SJCRH30 (cell line): ENCODE measurements at places on chromosomes 3 and 15. TPM values are rescaled to one million over a fixed set of nuclear protein-coding genes. Genes with fewer than 3 reads are reported as not detected.

DNA sequence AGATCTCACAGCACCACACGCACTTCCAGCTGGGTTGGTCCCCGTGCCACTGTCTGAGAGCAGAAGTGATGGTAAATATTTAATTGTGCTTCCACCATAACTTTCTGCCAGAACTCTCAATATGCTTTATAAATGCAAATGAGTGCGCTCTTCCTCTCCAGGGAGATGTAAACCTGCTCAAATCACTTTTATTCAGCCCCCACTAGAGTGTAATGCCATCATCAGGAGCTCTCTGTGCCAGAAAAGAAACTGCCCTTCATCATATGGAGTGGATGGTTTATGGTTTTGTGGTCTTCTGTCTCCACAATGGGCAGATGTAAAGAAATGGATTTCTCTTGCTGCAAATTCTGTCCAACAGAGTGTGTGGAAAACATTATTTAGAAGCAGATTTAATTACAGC, 127.0 kb downstream of the EPHB1 start:
- no peak overlapping the region for H3K27ac ChIP-seq
- no peaks in the 10 kb centered on the region for H3K27me3 ChIP-seq
- no peak overlapping the region for H3K4me3 ChIP-seq

- DNase-seq = no peak
- H3K27ac ChIP-seq = no peak overlapping the region
- no peaks in the 10 kb centered on the region for H3K4me1 ChIP-seq
- H3K36me3 ChIP-seq = no peaks in the 10 kb centered on the region
- no peaks in the 10 kb centered on the region; the same call in none of the 2 replicates for H3K27me3 ChIP-seq
- H3K4me3 ChIP-seq = no peak overlapping the region
These were observed 9.1 kb downstream of the ST8SIA2 start for GRCh38 chr15:92402751-92403150.

GRCh38 chr3:58013973-58014649, 5.9 kb downstream of the FLNB start:
- no peak for DNase-seq
- H3K4me3 ChIP-seq = no peak overlapping the region
- no peak overlapping the region for H3K27ac ChIP-seq

GRCh38 chr3:178810181-178810580, 261.4 kb downstream of the ZMAT3 start:
- DNase-seq = peak; percentile 17
- H3K4me3 ChIP-seq = no peak overlapping the region
- no peaks in the 10 kb centered on the region for H3K4me1 ChIP-seq

DNA sequence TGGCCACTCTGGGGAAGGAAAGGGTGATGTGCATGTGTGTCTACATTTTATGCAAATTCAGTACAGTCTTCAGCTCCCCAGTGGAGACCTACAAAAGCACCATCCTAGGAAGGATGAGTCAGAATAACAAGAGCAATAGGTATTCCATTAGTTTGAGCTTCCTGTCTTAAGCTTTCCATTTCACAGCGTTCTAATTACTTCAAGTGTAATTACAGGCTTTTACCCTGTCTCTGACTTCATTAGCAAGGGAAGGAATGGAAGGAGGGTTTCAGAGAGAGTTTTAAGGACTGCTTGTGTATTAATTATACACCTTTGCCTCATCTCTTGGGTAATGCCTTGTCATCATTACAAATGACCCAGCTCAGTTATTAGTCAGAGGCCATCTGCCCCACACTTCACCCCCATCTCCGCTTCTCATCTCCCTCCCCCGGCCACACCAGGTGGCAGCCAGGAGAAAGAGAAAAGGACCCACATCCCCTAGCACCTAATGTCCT, 202.8 kb upstream of the MRPL3 start:
- H3K4me1 ChIP-seq = no peaks in the 10 kb centered on the region
- no peak overlapping the region for H3K27ac ChIP-seq
- peaks cover 3% of the 10 kb centered on the region; the same call in 1 of the 2 replicates for H3K27me3 ChIP-seq

GRCh38 chr15:80970018-80970657, 19.5 kb downstream of the MESD start:
- H3K27ac ChIP-seq = no peak overlapping the region
- H3K4me1 ChIP-seq = peaks cover 8% of the 10 kb centered on the region
- H3K4me3 ChIP-seq = no peak overlapping the region
- H3K36me3 ChIP-seq = peaks cover 6% of the 10 kb centered on the region; the same call in 1 of the 2 replicates
- no peaks in the 10 kb centered on the region for H3K27me3 ChIP-seq

DNA sequence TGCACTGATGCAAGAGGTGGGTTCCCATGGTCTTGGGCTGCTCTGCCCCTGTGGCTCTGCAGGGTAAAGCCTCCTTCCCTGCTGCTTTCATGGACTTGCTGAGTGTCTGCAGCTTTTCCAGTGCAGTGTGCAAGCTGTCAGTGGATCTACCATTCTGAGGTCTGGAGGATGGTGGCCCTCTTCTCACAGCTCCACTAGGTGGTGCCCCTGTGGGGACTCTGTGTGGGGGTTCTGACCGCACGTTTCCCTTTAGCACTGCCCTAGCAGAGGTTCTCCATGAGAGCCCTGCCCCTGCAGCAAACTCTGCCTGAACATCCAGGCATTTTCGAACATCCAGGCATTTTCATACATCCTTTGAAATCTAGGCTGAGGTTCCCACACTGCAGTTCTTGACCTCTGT, 329.8 kb upstream of the NAALADL2 start:
- no peak overlapping the region for H3K27ac ChIP-seq
- no peak overlapping the region for H3K4me3 ChIP-seq
- H3K4me1 ChIP-seq = peaks cover 17% of the 10 kb centered on the region
- no peaks in the 10 kb centered on the region for H3K27me3 ChIP-seq
- H3K36me3 ChIP-seq = no peaks in the 10 kb centered on the region

DNA sequence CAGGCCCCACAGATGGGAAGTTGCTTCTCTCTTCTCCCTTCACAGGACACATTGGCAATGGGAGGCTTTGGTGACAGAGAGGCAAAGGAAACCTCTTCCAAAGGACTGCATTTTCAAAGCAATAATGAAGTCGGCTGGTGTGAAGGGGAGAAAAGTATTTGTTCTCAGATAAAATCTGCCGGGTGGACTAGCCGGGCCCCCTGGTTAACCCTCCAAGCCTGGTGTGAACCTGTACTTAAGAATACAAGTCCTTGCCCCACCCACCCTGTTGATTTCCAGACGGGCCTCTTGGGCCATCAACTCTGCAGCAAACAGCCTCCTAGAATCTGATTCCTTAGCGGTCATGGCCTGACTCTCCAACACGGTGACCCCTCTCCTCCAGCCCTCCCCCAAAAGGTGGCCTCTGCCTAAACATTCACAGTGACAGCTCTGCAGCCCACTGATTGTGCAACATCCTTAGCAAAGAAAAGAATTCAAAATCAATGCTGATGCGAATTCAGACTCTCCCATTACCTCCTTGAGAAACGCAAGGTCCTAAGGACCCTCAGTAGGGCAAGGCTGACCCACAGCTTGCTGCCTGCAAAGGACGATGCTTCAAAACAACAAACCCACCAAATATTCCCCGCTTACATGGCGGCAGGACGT, 9.9 kb downstream of the TLE3 start:
- no peak for DNase-seq
- H3K27ac ChIP-seq = no peak overlapping the region
- H3K4me1 ChIP-seq = peaks cover 23% of the 10 kb centered on the region
- H3K4me3 ChIP-seq = no peak overlapping the region
- H3K27me3 ChIP-seq = no peaks in the 10 kb centered on the region

- no peaks in the 10 kb centered on the region for H3K36me3 ChIP-seq
- no peak overlapping the region for H3K4me3 ChIP-seq
- DNase-seq = no peak
These were observed 28.1 kb upstream of the PLSCR4 start for GRCh38 chr3:146279013-146279412.

GRCh38 chr3:195171093-195171873, 99.7 kb downstream of the XXYLT1 start:
- no peaks in the 10 kb centered on the region for H3K4me1 ChIP-seq
- H3K4me3 ChIP-seq = no peak overlapping the region
- H3K27ac ChIP-seq = no peak overlapping the region
- H3K27me3 ChIP-seq = no peaks in the 10 kb centered on the region

- no peak overlapping the region for H3K27ac ChIP-seq
- no peak overlapping the region for H3K4me3 ChIP-seq
- no peaks in the 10 kb centered on the region for H3K27me3 ChIP-seq
These were observed 22.5 kb downstream of the GPD1L start for GRCh38 chr3:32128936-32129335.

DNA sequence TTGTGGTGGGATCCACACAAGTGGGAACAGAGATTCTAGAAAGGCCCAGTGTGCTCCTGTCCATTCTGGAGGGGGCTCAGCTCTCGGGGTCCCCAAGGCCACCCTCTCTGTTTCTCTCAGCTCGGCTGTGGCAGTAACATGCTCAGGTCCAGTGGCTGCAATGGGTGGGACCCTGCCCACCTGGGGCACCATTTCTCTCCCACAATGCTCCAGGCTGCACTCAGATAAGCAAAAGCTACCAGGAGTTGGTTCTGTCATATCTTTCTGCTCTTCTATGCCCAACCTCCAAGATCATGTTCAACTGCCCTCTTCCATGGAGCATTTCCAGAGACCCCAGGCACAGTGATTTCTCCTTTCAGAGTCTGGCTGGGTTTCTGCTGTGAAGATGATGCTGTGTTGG, 40.8 kb downstream of the ITGA11 start:
- H3K4me1 ChIP-seq = no peaks in the 10 kb centered on the region
- no peak for DNase-seq
- no peaks in the 10 kb centered on the region for H3K27me3 ChIP-seq
- H3K27ac ChIP-seq = no peak overlapping the region

DNA sequence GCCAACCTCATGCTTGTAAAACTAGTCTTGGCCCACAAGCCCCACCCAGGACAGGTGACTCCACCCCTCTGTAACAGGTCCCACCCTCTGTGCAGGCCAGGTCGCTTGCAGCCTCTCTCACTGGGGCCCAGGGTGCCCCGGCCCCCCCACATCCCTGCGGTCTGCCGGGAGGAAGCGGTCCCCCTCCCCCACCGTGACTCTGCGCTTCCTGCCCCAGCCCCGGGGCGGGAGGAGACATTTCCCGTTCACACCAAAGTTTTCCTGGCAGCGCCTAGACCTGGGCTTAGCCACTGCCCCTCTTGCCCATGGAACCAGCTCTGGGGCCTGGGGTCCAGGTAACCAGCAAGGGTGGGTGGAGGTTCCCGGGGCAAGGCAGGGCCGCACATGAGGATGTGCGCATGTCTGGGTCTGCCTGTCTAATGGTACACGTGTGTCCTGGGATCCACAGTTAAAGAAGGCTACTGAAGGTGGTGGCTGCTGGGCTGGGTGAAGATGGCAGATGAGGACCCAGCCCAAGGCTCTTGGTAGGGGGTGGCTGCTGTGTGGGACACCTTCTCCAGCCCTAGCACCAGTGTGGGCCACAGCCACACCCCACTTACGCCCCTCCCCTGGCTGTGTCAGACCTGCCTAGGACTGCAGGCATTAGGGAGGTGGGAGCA, 8.4 kb downstream of the NBEAL2 start:
- no peak overlapping the region for H3K4me3 ChIP-seq
- no peaks in the 10 kb centered on the region for H3K27me3 ChIP-seq
- no peaks in the 10 kb centered on the region for H3K4me1 ChIP-seq
- H3K27ac ChIP-seq = no peak overlapping the region
- H3K36me3 ChIP-seq = no peaks in the 10 kb centered on the region
- DNase-seq = no peak

DNA sequence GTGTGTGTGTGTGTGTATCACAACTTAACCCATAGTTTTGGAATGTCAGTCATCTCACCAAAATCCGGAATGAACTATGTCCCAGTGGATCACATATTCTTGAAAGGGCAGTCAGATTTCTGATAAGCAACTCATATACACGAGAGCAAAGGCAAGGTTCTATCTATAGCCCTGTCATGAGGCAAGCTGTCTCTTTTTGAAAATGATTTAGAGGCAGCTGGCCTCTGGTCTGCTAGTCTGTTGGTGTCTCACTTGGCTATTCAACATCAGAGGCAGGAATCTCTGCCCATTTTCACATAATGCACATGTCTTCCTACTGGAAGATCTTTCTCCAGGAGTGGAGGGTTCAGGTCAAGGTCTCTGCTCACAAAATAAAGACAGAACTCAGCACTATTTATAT, 79.8 kb downstream of the CNTN6 start:
- no peaks in the 10 kb centered on the region for H3K4me1 ChIP-seq
- H3K27ac ChIP-seq = no peak overlapping the region
- no peaks in the 10 kb centered on the region for H3K27me3 ChIP-seq
- no peaks in the 10 kb centered on the region for H3K36me3 ChIP-seq
- DNase-seq = no peak

DNA sequence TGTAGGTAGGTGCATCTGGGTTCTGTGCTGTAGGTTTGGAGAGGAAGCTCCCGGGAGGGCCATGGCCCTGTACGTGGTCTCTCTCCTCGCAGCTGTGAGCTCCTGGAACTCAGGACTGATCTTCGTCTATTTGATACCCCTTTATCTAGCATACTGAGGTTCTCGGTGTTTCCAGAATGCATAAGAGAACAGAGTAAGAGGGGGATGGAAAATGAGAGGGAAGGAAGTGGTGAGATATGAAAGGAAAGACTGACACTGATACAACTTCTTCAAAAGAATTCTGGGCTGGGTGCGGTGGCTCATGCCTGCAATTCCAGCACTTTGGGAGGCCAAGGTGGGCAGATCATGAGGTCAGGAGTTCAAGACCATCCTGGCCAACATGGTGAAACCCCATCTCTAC, 90.7 kb downstream of the CHRD start:
- no peaks in the 10 kb centered on the region for H3K27me3 ChIP-seq
- no peak overlapping the region for H3K4me3 ChIP-seq
- H3K36me3 ChIP-seq = no peaks in the 10 kb centered on the region
- H3K4me1 ChIP-seq = peaks cover 21% of the 10 kb centered on the region
- no peak overlapping the region for H3K27ac ChIP-seq

DNA sequence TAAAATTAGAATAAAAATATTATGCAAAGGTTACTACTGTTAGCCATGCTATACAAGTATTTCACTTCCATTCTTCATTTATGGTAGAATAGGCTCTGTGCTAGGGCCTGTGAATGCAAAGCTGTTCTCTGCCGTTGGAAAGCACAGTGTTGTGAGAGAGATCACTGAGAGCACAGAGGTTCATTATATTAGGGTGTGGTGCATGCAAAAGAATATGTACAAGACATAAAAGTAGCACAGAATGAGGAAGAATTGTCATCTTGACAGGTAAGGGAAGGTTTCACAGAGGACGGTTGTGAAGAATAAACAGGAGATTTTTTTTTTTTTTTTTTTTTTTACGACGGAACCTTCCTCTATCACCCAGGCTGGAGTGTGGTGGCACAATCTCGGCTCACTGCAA, 25.2 kb upstream of the FNDC3B start:
- no peaks in the 10 kb centered on the region for H3K27me3 ChIP-seq
- no peak for DNase-seq
- H3K4me1 ChIP-seq = no peaks in the 10 kb centered on the region
- no peak overlapping the region for H3K27ac ChIP-seq
- no peaks in the 10 kb centered on the region for H3K36me3 ChIP-seq

Gene CLEC3B
- total RNA-seq = not detected in 2 replicates

Gene RASGRP1
- total RNA-seq = 1.4 and 1.9 TPM in 2 replicates

Gene SLC12A1
- not detected in 2 replicates for total RNA-seq

Gene LSAMP
- total RNA-seq = under 0.01 and 0.02 TPM in 2 replicates

Gene SLC22A14
- not detected in 2 replicates for total RNA-seq

Gene DAZL
- total RNA-seq = not detected in 2 replicates

Gene FEZF2
- not detected in 2 replicates for total RNA-seq

Gene CFAP44
- 3.1 and 5.0 TPM in 2 replicates for total RNA-seq

Gene HYAL2
- total RNA-seq = 41.7 and 47.2 TPM in 2 replicates

Gene ASB14
- 0.08 TPM in 1 of 2 replicates, not detected in the other for total RNA-seq

Gene PIF1
- 21.6 and 22.3 TPM in 2 replicates for total RNA-seq

Gene CACNA2D2
- total RNA-seq = not detected in 2 replicates

Gene CMTM8
- total RNA-seq = 3.3 and 4.2 TPM in 2 replicates

Gene TBCCD1
- 19.1 and 19.3 TPM in 2 replicates for total RNA-seq

Gene SOX14
- not detected in 2 replicates for total RNA-seq

Gene ZMYND10
- 0.73 and 0.99 TPM in 2 replicates for total RNA-seq
